NCI-H460 (cell line): ENCODE measurements at places on chromosomes 13 and 19.

DNA sequence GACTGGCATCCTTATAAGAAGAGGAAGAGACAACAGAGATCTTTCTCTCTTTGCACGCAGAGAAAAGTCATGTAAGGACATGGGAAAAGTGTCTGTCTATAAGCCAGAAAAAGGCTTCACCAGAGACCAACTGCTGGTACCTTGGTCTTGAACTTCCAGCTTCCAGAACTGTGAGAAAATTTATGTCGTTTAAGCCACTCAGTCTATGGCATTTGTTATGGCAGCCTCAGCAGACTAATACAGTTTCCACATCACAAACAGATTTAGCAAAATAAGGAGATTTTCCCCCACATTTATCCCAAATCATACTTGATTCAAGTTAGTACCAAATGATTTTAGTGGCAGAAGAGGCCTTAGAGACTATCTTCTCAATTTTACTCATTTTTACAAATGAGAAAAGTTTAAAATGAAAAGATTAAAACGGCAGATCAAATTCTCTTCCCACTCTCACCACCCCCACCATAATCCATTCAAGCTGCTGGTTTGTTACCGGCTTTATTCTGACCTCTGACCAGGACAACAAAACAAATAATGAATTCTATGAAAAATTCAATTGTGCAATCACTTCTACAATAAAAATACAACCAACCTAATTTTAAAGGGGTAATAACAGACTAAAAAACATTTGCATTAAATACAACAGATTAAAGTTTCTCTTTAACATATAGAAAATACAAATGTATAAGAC, 316.3 kb downstream of the TBC1D4 start:
- no peak for DNase-seq

DNA sequence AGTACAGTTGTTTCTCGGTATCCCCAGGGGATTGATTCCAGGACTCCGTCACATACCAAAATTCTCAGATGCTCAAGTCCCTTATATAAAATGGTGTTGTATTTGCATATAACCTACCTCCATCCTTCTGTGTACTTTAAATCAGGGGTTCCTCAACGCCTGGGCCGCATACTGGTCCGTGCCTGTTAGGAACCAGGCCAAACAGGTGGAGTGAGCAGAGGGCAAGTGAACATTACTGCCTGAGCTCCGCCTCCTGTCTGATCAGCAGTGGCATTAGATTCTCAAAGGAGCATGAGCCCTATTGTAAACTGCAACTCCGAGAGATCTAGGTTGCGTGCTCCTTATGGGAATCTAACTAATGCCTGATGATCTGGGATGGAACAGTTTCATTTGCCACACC, 42.2 kb upstream of the KCTD4 start:
- DNase-seq, result no peak

DNA sequence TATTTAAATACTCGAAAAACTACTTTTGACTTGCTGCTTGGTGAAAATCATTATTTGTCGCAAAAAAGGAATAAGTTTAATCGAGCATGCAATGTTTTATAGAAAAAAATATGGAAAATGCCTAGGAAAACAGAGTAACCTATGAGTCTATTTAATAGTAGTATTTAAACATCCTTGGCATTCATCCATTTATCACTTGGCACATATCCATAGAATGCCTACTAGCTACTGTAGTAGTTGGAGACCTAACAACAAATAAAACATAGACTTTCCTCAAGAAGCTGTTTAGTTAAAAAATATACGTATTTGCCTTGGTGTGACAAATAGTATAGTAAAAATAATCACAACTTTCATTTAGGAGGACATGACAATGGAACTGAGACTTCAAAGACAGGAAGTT, 302.1 kb downstream of the DIAPH3 start:
- no peak for DNase-seq

- DNase-seq, result no peak
These were observed 20.5 kb upstream of the SHKBP1 start for GRCh38 chr19:40555978-40556689.

GRCh38 chr13:21834521-21834920, 163.6 kb downstream of the FGF9 start:
- no peak for DNase-seq

- DNase-seq, result no peak
These were observed 98.6 kb downstream of the RBM26 start for GRCh38 chr13:79307433-79307861.

DNA sequence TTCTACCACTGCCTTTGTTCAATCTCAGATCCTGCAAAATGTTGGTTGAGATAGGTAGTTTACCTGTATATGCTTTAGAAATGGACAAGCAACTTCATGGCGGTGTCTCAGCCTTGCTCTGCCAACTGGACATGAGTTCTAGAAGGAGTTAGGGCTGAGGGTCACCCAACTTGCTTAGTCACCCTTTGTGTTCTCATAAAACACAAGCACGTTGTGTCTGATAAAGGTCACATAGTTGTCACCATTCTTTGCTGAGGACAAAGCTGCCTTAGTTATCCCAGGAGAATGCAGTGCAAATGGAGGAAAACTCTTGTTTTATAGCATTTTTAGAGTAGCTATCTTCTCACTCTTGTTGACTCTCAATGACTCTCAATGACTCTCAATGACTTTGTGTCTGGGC, 218.4 kb upstream of the TMTC4 start:
- DNase-seq, result no peak

DNA sequence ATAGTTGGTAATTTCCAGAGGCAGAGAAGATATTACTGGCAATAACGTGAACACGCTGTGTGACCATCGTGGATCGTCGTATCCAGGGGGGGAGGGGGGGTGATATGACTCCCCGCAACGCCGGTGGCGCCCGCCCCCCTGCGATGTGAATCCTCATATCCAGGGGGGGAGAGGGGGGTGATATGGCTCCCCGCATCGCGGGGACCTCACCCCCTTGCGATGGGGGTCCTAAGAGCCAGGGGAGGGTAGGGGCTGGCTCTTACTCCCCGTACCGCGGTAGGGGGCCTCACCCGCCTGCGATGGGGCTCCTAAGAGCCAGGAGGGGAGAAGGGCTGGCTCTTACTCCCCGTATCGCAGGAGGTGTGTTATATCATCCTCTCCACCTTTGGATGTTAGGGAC, 31.3 kb upstream of the RGCC start:
- DNase-seq, result no peak

DNA sequence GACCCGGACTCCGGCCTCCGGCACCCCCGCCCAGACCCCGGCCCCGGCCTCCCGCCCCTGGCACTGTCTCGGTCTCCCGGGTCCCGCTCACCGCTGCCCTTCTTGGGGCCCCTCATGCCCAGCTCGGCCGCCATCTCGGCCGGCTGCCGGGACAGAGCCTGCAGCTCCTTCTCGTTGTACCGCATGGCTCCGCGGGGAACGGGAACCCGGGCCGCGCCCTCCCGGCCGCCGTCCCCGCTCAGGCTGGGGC, 140 bp downstream of the PLEKHJ1 start:
- no peak for DNase-seq

DNA sequence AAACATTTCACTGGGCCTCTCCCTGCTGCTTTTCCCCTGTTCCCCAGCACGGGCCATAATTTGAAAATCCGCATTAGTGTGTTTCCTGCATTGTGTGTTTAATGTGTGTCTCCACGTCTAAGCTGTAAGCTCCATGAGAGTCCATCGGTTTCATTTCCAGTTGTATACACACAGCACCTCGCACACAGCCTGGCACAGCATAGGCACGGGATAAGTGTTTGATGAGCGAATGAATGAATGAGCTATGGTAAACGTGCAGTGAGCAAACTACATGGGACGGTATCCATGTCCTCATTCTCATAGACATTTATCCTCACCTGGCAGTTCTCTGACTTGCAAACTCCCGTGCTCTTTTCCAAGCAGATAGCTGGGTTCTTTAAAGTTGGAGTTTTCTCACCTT, 106.1 kb downstream of the RAB20 start:
- no peak for DNase-seq

DNA sequence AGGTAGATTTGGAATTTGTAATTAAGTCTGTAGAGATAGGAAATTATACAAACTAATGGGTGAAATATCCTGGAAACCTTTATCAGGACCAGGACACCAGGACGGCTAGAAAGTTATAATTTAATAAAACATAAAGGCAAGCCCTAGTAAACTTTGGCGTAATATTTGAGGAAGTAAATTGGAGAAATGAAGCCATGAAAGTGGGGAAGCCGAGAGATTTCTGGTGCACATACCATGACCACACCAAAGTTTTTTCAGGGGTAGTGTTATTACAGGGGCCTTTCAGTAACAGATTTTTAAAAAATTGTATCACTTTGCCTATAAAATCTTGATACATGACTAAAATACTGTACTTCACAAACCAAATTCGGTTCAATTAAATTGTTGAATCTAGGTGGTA, 54.7 kb upstream of the URAD start:
- DNase-seq, result no peak

DNA sequence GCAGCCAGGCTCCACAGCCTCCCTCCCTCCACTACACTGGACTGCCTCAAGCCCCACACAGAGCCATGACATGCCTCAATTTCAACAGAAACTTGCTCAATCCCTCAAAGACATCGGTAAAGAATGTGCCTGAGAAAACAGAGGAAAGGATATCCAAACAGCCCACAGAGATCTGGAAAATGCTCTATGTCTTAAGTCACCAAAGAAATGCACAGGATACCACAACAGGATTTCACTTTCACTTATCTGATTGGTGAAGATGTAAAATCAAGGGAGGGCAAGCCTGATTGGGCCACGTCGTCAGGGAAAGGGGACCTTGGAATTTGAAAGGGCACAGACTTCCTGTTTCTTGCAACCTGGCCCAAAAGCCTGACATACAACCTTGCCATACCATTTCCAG, 14.2 kb downstream of the CACNA1A start:
- DNase-seq, result no peak

DNA sequence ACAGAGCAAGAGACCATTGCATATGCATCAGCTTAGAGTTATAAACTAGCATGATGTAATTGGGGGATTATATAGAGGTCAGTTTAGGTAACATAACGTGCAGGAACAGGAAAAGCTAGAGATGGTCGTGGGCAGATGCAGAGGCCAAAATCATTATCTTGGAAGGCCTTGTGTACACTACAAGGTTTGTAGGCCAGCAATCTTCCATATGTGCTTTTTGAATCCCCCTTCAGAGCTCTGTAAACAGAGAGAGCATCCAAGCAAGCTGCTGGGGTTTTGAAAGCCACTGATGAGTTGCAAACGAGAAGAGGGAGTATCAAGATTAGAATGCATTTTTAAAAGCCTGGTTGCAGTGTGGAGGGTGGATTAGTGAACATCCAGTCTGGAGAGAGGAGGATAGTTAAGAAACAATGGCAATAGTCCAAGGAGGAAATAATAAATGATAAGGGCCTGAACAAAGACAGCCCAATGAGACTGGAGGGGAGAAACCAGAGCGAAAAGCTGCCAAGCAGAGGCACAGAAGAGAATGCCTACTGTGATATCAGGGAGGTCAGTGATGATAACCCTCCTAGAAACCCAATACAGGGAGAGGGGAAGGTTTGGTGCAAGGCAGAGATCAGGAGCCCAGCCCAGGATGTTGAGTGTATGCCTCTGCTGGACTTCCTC, 109.6 kb downstream of the ZAR1L start:
- no peak for DNase-seq

DNA sequence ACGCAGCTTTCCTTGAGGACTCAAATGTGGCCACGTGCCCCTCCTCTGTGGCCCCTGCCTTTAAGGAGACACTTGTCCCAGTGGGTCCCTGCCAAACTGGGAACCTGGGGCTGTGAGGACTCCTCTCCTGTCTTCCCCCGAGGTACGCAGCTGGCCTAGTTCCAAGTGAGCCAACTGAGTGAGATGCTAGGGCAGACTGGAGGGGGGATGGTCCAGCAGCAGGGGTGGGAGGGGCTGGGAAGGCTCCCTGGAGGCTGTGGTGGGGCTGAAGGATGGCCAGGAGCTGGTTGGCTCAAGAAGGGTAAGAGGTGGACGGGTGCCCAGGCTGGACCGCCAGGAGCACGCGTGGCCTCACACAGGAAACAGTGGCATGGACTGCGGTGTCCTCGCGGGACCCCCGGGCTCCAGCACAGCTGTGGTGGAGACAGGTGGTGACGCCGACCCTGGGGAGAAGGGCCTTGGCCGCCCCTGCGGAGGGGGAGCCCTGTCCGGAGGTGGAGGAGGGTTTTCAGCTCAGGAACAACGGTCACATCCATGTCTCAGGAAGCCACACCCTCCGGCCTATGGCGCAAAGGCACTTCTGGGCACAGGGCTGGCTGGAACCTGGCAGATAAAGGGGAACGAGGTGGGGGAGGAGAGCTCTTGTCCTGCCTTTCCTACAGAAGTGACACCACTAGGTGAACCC, 45.8 kb downstream of the MLLT1 start:
- no peak for DNase-seq

GRCh38 chr19:2543463-2544442, 67.8 kb downstream of the GADD45B start:
- DNase-seq, result peak; percentile 90

- no peak for DNase-seq
These were observed 18.3 kb upstream of the SLC1A5 start for GRCh38 chr19:46806656-46807055.

- DNase-seq, result no peak
These were observed 15.9 kb upstream of the S1PR4 start for GRCh38 chr19:3162418-3163229.

DNA sequence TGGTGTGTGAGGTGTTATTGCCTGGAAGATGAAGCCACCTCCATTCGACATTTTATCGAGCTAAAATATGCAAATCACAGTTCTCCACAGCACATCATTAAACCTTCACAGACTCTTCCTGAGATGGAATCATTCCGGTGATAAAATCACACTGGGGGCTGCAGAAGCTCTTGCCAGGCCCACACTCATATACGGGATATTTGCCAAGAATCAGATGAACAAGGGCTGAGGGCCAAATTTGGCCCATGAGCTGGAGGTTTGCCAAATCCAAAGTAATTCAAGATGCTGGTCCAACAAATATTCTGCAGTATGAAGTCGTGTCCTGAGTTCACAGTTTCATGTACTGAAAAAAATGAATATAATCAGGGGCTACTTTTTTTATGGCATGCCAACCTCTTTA, 16.7 kb upstream of the RXFP2 start:
- DNase-seq, result no peak

- no peak for DNase-seq
These were observed 70.9 kb downstream of the KL start for GRCh38 chr13:33087091-33087490.

DNA sequence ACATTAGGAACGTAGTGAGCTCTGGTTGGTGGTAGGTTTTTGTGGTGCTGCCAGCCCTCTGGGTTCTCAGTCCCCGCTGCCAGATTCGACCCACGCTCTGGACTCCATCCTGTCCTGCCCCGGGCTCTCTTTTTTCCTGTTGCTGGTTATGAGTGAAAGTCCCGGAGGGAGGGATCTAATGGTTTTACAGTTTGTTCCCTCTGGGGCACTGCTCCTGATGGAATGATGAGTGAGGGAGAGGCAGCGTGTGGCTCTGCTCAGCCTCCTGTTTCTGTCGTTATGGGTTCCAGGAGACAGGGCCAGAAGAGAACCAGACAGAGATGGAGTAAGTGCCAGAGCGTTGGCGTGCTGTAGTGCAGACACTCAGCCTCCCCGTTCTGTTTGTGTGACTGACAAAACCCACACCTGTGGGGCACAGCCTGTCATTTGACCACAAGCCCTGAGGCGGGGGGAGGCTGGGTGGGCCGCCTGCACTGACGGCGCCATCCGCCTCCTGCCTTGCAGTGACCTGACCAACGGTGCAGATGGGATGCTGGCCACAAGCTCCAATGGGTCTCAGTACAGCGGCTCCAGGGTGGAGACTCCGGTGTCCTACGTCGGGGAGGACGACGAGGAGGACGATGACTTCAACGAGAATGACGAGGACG, 18.3 kb downstream of the ATP4B start:
- DNase-seq, result no peak
